Activated T-helper 9 cell treated with anti-CD3 and anti-CD28 coated beads, Interleukin-2, amount 50 U/mL, for 16 hours (primary cell): ENCODE measurements at places on chromosomes 12 and 14.

- no peak for DNase-seq
Observed at GRCh38 chr12:106704081-106704480, 70.4 kb upstream of the RIC8B start.

DNA sequence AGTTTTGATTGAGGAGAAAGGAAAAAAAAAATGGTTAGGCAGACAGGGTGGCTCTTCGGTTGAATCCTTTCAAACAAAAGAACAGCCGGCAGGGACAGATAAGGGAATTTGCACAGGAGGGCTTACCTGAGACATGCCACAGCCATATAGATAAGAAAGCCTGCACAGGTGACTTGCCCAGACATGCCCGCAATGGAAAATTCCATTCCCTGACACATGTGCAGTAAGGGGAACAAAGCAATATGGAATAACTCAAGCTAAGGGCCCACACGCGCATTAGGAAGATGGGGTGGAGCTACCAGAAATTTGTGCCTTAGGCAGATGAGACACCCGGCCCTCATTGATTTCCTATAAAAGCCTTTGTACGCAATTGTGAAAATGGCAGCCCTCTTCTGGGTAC lies 86.7 kb downstream of the TMEM260 start:
- no peak for DNase-seq

DNA sequence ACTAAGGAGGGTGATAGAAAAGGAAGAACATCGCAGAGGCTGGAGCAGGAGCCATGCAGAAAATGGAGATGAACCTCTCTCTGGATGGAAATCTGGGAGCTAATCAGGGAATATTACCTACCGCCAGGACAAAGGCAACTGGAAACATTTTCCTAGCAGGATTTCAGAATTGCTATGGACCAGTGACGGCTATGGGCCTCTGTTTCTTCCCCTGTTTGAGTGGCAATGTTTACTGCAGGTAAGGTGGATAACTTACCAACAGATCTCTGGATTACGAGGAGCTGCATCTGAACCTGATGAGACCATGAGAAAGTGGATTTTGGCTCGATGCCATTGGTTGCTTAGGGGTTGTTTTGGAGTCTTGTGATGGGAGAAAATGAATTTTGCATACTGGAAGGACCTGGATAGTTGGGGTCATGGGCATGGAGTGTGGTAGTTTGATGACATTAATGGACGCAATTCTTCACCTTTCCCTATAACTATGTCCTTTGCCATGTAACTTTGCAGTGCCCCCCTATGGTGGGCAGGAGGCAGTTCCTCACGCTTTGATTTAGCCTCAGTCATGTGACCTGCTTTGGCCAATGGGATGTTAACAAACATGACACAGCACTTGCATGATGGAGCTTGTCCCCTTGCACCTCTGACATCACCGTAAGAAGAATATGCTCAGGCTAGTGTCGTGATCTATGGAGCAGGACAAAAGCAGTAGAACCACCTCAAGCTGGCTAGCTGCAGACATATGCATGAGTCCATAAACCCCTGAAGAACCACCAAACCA lies 51.1 kb downstream of the CALM1 start:
- no peak for DNase-seq

DNA sequence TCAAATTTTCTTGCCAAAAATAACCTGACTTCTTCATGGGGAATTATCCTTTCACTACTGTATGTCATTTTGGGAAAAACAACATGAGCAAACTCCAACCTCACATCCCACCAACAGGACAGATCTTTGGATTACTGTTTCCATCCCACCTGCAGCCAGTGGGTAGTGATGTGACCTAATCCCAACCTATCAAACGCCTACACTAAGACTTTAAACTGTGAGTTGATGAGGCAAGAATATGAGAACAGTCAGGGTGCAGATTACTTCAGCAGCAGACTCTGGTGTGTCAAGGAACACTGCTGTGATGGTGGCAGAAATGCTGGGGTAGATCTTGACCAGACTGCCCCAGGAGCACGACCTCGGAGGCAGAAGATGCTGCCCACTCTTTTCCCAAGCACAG lies 293.2 kb downstream of the DUSP6 start:
- no peak for DNase-seq

- no peak for DNase-seq
Observed at GRCh38 chr14:83372271-83372670, 1838.6 kb upstream of the SEL1L start.

DNA sequence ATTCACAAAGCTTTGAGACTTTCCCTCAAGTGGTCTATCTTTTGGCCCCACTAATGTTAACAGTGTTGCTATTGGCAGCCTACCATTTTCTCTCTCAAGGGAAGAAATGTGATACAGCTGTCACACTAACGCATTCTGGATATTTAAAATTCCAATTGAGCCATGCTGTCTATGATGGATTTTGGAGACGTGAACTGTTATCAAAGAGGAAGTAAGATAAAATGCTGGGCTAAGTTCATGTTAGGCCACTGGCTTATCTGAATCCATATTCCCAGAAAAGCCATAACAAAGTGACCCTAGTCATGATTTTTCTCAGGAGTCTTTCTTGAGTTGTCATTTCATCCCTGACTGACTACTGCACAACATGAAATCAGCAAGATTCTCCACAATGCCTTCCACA lies 200.2 kb downstream of the PHLDA1 start:
- no peak for DNase-seq

DNA sequence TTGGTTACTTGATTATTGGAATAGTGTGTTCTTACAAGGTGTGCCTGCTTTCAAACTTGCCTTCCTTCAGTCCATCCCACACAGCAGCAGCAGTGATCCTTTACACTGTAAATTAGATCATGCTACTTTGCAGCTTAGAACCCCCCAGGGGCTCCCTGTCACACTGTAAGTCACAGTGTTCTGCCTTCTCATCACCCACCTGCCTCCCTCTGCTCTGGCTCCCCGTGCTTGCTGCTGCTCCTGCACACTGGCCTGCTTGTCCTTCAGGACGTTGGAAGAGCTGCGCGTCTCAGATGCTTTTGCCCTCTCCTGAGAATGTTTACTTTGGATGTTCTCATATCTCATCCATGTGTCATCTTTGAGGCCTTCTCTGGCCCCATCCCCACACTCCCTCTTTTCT lies 27.3 kb downstream of the ZC3H14 start:
- DNase-seq = no peak

- no peak for DNase-seq
Observed at GRCh38 chr14:103132381-103133209, 9.3 kb downstream of the TNFAIP2 start.

DNA sequence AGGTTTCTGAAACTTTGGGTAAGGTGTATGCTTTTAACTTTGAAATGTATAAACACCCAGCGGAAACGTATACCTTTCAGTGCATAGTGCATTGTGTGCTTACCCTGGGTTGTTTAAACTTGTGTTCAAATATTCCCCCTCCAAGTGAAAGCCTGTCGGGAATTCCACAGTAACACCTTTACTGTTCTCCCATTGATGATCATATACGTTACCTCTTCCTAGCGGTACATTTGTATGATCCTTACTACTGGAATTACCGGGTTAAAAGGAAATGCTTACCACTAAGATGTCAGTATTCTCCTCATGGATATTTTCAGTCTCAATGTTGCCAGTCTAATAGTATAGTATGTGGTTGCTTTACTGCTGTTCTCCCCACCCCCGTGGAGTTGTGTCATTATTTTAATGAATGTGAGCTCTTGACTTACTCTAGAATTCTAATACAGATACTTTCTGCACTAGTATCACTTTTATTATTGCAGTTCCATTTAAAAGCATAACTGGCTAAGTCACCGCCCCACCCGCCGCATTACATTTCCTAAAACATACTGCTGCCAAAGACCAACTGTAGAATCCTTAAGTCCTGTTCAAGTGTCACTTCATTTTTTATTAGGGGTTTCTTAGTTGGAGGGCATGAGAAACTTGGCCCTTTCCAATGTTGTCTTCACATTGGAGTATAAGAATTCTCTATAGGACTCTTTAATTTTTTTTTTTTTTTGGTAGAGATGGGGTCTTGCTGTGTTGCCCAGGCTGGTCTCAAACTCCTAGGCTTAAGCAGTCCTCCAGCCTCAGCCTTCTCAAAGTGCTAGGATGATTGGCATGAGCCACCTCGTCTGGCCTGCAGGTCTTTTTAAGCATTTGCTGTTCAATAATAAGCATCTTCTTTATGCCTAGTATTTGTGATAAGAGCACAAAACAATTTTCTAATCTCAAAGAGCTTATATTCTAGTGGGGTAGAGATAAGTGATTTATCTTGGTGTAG lies 24.9 kb downstream of the NUDT4 start:
- no peak for DNase-seq

- no peak for DNase-seq
Observed at GRCh38 chr12:38547586-38547985, 231.0 kb downstream of the ALG10B start.

- no peak for DNase-seq
Observed at GRCh38 chr12:108548954-108549521, 11.9 kb downstream of the SART3 start.

DNA sequence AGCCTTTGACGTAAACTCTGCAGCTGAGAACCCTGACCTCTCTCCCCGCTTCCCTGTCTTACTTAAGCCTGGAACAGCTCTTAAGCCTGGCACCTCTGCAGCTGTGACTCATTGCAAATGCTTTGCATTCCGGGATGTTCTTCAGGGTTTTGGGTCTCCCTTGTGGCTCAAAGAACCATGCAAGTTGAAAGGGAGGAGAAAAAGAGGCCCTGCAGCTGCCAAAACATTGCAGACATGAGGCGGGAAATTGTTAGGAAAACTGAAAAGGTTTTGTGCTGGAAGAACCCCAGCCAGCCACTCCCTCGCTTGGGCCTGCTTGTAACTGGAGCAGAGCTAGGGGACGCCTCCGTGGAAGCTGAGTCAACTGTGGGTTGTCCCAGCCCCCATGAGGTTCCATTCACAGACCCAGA lies 60.2 kb upstream of the FERMT2 start:
- no peak for DNase-seq

GRCh38 chr14:28382444-28383190 lies 384.0 kb upstream of the FOXG1 start:
- no peak for DNase-seq

- no peak for DNase-seq
Observed at GRCh38 chr14:47262801-47263200, 412.6 kb downstream of the MDGA2 start.

GRCh38 chr12:107938446-107938845 lies 163.9 kb downstream of the ASCL4 start:
- DNase-seq = no peak
